Left lung (tissue), 14 donors: ENCODE measurements at places on chromosomes 5 and 9.
A peak's percentile ranks its signal among the peaks of the same experiment; 100 is the strongest.

- DNase-seq = no peak
Observed at GRCh38 chr9:107131108-107131799, 151.8 kb upstream of the RAD23B start.

DNA sequence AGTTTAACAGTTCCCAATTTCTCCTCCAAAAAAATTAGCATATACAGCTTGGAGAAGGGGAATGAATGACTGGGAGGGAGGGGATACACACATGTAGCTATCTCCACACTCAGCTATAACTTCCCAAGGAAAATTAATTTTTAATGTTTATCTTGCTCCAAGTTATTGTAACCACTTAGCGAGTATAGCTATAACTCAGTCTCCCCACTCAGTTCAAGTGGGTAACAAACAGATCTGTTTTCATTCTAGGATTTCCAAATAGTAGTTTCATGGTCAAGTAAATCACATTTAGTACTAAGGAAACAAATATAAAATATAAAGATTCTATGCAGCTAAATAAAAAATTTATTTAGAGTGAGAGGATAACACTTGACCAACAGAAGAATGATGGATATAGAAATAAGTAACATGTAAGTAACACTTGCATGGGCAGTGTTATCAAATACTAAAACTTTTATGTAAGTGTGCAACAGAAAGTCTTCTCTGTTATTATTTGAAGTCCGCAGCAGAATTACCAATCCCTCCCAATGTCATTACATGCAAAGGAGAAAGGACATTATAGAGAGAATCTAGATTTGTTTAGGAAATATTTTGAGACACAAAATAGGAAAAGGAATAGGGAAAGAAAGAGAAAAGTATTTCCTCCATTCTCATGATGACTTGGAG lies 10.2 kb upstream of the NFIB start:
- DNase-seq = no peak

DNA sequence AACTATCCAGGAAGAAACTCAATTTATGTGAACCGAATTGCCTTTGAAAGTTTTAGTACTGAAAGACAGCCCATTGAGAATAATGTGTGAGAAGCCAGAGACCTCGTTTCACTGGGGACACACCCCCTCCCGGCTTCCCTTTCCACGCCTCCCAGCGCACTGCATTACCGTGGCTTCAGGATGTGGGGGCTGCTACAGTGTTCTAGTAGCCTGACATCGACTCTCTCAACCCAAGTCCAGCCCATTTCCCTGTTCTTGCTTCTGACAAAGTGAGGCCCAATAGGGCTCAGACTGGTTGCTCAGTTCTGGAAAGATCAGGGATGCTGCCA lies 3.5 kb downstream of the PAX5 start:
- DNase-seq = no peak

DNA sequence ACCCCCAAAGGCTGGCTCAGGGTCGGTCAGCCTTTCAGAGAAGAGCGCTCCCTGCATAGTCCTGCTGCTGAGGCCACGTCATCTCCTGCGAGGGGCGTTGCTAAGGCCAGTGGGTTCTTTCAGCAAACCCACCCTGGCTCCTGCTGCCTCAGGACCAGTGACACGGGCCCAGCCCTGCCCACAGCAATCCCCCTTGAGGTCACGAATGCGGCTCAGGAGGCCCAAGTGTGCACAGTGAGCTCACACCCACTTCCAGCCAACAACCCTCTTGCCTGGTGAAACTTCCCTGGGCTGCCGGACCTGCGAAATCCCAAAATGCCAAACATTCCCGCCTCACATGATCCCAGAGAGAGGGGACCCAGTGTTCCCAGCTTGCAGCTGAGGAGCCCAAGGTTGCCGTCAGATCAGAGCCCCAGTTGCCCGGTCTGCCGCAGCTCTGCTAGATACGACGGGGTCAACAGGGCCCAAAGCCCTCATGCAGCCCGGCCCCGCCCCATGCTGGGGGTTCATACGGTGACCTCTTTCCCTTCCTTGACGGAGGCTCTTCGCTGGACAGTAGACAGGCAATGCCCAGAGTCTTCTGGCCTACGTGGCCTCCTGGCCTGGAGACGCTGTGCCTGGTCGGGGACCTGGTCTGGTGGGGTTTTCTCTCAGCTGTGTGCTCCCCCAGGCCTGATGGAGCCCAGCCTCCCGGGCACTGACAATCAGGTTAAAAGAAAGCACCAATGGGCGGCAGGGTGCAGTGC lies 116.4 kb upstream of the COL5A1 start:
- DNase-seq = no peak

DNA sequence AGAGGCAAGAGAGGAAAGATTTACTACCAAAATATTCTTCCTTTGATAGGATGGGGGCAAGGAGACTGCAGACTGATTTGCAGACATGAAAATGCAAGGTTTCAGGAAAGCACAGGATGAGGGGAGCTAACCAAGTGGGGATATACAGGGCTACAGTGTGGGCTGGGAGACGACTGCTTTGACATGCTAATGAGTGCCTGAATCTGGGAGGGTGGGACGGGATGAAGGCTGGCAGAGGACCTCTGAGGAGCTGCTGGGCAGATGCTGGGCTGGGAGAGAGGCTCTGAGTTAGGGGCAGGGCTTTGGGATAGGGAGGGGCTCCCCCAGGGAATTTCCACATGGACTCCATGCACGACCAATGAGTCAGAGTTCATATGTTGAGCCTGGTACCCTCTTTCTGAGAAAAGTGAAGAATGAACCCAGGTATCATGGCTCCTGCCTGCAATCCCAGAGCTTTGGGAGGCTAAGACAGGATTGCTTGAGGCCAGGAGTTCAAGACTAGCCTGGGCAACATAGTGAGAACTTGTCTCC lies 4.9 kb upstream of the CPLX2 start:
- DNase-seq = no peak

GRCh38 chr9:114122136-114123027 lies 23.3 kb upstream of the KIF12 start:
- no peak for DNase-seq

- no peak for DNase-seq
Observed at GRCh38 chr5:154677921-154678320, 77.3 kb upstream of the LARP1 start.

- DNase-seq = no peak
Observed at GRCh38 chr9:115118879-115119218, 892 bp upstream of the TNC start.

GRCh38 chr5:33271606-33272005 lies 169.2 kb upstream of the TARS1 start:
- no peak for DNase-seq

DNA sequence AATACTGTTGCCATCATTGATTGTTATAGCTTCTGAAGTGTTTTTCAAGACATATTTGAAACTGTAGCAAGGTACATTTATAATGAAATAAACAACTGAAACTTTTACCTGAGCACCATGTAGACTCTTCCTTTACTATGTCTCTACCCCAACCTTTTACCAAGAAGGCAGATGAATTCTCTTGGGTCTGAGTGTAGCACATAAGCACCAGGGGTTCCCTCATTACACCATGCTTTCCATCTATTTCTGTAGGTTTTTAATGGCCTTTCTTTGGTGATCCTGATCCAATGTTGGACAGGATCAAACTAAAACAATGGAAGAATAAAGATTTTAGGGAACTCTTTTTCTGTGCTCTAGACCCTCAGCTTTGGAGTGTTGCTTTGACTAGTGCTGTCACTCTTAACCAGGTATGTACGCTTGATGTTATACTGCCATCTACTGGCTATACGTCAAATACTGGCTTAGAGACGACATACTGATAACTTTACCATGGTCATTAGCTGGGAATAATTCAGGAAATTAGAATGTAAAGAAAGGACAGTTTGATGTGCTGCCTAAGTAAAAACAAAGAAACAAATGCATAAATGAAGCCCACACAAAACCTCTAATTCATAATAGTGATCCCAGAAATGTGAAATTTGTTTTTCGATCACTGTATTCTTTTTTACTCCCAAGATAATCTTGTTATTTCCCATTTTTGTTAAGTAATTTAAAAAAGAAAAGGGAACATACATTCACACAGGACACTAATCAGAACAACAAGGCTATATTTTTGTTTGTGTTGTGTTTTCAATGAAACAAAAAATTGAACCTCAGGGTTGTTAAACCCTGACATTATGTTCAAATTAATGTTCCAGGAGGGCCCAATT lies 30.7 kb downstream of the IFNW1 start:
- peak; percentile 79 for DNase-seq

GRCh38 chr9:137540536-137540935 lies 9.7 kb downstream of the PNPLA7 start:
- DNase-seq = no peak

GRCh38 chr5:62596691-62597090 lies 18.1 kb downstream of the LRRC70 start:
- DNase-seq = no peak

DNA sequence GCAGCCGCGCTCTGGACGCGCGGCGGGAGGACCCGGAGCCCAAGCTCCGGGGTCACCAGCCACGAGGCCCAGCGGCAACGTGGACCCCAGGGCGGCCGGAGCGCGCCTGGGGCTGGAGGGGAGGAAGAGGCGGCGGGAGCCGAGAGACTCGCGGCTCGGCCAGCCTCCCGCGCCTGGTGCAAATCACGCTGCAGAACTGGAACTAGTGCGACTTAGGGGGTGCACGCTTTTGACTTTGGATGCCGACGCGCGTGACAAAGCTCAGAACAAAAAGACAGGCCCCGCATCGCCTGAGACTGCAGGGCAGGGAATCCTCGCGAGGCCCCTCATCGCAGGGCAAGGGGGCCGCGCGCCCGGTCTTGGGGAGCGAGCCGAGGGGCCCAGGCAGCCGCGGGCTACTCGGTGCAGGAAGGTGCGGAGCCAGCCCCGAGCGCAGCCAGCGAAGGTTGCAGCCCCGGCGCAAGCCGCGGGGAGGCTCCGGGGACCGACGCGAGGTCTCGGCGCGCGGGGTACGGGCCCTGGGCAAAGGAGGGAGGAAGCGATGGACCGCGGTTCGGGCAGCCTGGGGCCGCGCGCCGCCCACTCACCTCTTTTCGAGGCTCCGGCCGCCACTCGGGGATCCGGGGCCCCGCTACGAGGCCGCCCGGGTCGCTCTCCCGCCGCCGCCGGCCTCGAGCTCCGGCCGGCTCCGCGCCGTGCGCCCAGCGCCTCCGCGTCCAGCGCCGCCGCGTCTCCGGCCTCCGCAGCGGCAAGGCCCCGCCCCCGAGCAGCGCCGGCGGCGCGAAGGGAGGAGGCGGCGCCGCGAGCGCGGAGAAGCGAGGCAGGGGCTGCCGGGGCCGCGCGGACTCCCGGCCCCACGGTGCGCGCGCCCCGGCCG lies at the start of gene GOLM1:
Gene GOLM1, minus strand, starts transcription at position 735 of the 877 bp plus-strand sequence. CDS start 20,238 bp downstream, outside the sequence.
- DNase-seq = peak; percentile 90

DNA sequence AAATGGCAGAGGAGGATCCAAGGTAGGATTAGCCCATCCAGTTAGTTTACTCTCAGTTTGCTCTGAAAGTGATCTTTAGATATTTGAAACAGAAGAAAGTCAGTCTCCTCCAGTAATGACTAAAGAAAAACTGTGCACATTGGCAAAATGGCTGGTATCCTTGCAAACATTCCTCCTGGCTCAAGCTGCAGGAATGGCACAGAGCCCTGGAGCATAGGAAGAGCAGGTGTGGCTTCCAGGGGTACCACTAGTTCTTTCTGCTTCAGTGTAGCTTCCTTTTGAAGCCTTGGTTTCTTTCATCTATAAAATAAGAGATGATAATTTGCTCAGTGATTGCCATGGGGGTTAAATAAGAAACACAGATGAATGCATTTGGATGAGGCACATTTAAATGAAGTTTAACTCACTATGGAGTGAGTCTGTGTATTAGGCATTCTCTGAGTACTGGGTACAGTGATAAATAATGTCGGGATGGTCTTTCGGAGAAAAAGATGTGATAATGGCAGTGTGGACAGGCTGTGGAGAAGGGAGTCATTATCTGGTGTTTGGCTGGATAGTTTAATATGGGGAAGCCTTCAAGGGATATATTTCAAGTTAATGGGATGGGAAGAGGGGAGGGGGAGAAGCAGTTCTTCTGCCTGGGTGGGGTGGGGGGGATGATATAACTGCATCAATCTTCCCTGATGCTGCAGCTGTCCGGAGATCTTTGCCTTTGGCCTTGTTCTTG lies 217.3 kb upstream of the KLF4 start:
- no peak for DNase-seq

GRCh38 chr9:79220666-79221065 lies 351.1 kb upstream of the TLE4 start:
- no peak for DNase-seq
